Mucosa of gallbladder (tissue), 1 donor: ENCODE measurements at places on chromosomes 4 and X.

GRCh38 chr4:76738086-76738931 is 159.6 kb downstream of the SOWAHB start:
- no peak for DNase-seq

- no peak for DNase-seq
Observed at GRCh38 chr4:148965080-148965479, 522.9 kb upstream of the NR3C2 start.

DNA sequence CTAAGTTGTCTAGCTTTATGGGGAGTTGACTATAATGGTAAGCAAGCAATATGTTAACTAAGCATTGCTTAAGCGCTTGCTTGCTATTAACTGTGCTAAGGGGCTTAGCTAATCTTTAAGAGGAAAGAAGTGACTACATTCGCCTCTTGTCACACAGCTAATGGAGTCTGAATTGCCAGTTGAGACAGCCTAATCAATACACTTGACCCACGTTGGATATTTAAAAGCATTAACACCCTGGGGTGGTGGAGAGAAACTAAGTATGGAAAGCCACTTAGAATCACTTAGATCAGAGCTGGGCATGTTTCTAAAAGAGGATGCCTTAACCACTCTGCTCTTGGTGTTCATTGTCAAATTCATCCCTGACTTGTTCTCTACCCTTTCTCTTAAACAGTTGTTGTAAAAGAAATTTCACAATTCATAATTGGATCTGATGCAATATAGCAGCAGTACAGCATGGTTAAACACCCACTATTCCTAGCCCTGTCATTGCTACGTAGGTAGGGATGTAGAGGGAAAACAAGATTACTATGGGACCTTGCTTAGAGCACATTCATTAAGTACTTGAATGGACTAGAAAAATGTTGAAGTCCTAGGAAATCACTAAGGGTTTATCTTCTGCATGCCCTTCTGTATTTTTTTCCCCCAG is 3.5 kb downstream of the ZAR1 start:
- no peak for DNase-seq

DNA sequence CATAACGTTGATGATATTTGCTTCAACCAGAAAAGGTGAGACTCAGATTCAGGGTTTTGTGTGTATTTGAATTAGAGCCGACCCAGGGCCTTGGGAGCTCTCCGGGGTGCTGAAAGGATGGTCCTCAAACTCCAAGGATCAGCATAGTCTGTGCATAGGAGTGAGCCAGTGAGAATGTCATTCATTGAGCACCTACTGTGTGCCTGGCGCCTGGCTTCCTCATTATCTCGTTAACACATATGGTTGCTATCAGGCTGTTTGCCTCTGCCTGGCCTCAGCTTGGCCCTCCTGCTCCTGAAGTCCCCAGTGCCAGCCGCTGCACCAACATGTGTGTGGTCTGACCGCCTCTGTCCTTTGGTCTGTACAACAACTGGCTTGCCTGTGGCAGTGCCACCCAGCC is 25.1 kb upstream of the JAKMIP1 start:
- peak; percentile 29 for DNase-seq

GRCh38 chrX:48601741-48602394 is 4.6 kb downstream of the WDR13 start:
- DNase-seq, result no peak

DNA sequence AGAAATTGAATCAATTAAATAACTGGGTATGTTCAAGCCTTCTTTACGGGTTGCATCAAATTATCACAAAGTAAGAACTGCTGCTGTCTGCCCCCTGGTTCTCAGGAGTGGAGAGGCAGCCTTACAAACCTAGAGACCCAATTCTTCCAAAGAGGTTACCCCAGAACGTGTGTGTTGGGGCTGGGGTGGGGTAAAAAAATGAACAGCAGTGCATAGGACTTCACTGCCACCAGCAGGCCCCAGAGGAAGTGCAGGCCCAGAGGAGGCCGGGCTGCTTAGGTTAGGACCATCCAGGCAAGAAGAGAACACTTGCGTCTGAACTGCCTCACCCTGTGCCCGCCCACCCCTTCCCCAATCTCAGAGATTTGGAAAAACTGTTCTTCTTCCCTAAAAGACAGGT is 1.5 kb upstream of the NWD2 start:
- DNase-seq, result no peak

GRCh38 chrX:3286196-3286945 is 60.1 kb downstream of the MXRA5 start:
- DNase-seq, result no peak

GRCh38 chr4:105215609-105216313 is 69.1 kb downstream of the TET2 start:
- no peak for DNase-seq

DNA sequence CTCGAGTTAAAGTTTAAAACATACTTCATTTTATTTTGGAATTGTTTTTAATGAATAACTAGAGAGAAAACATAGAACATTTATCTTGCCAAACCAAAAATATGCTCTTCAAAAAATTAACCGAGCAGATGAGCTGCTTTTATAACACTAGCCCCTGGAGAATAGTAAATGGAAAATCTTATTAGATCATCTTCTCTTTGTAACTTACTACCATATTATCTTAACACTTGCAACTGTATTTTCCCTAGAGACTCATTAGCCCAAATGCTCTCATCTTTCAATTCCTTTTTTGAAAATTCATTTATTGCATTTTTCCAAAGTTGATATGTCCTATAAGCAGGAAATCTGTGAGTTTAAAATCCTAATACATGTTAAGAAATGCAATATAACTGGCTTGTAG is 143.3 kb downstream of the CAMK2D start:
- no peak for DNase-seq

- DNase-seq, result peak; percentile 28
Observed at GRCh38 chrX:120790118-120790517, 85.5 kb downstream of the CT47B1 start.
